CMK (cell line): ENCODE measurements at places on chromosomes 1 and 21.

GRCh38 chr1:41509270-41509671 lies 24.8 kb upstream of the EDN2 start:
- DNase-seq, result no peak

DNA sequence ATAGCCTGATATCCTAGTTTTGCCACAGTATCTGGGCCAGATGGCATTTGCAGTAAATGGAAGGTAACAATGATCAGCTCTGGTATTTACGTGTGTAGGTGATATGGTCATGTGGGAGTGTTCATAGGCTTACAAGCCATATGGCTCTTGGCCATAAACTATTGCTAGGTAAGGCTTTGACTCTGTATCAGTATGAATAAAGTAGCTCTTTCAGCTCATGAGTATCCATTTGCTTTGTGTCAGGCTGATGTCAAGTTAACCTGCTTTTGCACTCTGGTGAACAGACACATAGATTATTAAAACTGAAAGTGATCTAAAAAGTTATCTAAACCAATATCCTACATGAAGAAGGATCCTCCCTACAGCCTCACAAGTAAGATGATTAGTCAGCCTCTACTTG lies 69.0 kb downstream of the DDR2 start:
- no peak for DNase-seq

GRCh38 chr21:17613242-17613676 lies 558 bp upstream of the BTG3 start:
- no peak for DNase-seq

- no peak for DNase-seq
These were observed at the start of gene MTMR11 for GRCh38 chr1:149936170-149936991. MTMR11 (minus strand) TSS chr1:149936879; CDS start chr1:149936647, 232 bp downstream.

GRCh38 chr1:31878058-31878457 lies 60.1 kb downstream of the PTP4A2 start:
- no peak for DNase-seq

- peak; percentile 57 for DNase-seq
These were observed 99.6 kb downstream of the ODF2L start for GRCh38 chr1:86296305-86297205.

DNA sequence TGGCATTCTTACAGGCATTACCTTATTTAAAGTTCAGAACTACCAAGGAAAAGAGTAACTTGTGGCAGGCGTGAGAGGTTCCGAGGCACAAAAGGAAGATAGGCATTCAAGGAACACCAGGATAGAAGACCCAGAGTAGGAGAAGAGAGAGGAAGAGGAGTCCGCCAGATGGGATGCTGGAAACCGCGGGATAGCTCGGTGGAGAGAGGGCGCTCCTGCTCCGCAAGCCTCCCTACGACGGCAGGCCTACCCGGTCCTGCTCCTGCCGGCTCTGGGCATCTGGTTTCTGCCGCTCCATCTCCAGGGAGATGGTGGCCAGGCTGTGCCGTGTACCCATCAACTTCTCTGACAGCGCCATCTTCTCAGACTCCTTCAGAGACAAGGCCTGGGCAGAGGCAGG lies 5.4 kb upstream of the NBPF1 start:
- no peak for DNase-seq

GRCh38 chr1:9426291-9426711 lies 113.0 kb upstream of the SLC25A33 start:
- DNase-seq, result no peak

- no peak for DNase-seq
These were observed 33.6 kb upstream of the FHAD1 start for GRCh38 chr1:15213341-15213821.

- DNase-seq, result peak; percentile 38
These were observed 12.3 kb upstream of the GJA8 start for GRCh38 chr1:147890177-147890790.

DNA sequence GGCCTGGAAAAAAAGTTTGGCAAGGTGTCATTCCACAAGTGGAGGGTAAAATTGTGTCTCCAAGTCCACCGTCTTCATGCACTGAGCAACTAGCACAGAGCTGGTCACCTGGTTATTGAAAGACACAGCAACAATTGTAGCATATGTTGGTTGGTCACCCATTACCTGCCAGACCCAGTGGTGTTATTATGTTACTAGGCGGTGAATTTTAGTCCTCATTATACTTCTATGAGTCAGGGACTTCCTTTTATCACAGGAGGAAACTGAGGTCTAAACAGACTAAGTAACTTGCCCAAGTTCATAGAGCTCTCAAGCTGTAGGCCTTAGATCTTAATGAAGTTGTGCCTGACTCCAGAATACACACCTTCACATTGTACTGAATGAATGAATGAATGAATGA lies 94.9 kb upstream of the VANGL1 start:
- DNase-seq, result no peak

DNA sequence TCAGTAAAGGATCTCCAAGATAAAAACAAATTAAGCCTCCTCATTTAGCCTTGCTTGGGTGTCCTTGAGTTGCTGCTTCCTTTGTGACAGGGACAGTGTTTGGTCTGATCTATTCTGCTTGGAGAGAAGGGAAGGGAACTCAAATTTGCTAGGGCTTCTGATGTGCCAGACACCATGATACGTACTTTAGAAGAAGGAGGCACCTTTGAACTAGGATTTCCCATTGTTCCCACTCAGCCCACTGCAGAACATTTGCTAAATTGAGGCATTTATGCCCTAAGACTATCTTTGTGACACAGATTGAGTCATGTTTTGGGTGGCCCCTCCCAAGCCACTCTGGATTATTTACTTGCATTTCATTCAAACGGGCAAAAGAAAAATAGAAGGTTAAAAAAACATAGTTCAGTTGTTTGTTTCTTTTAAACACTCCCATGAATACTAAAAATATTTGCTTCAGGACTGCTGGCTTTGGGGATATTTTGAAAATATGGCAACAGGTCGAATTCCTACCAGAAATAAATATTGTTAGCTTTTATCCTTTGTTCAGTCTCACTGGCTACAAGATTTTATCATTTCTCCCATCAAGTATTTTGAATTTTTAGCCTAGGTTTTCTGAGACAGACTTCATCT lies 81.9 kb upstream of the WLS start:
- no peak for DNase-seq
